ENCODE measurements at places on chromosomes 11 and 22. TPM values are rescaled to one million over a fixed set of nuclear protein-coding genes. Genes with fewer than 3 reads are reported as not detected.
A peak's percentile ranks its signal among the peaks of the same experiment; 100 is the strongest.

GRCh38 chr11:6156628-6157359 is 13.3 kb downstream of the OR52B2 start:
- no peak for DNase-seq

- peak; percentile 40 for DNase-seq
Measured at GRCh38 chr11:118439646-118440045, 3.4 kb downstream of the KMT2A start.

GRCh38 chr11:99063331-99063730 is 42.6 kb downstream of the CNTN5 start:
- no peak for DNase-seq

GRCh38 chr11:94272738-94273313 is 31.6 kb upstream of the IZUMO1R start:
- no peak for DNase-seq

DNA sequence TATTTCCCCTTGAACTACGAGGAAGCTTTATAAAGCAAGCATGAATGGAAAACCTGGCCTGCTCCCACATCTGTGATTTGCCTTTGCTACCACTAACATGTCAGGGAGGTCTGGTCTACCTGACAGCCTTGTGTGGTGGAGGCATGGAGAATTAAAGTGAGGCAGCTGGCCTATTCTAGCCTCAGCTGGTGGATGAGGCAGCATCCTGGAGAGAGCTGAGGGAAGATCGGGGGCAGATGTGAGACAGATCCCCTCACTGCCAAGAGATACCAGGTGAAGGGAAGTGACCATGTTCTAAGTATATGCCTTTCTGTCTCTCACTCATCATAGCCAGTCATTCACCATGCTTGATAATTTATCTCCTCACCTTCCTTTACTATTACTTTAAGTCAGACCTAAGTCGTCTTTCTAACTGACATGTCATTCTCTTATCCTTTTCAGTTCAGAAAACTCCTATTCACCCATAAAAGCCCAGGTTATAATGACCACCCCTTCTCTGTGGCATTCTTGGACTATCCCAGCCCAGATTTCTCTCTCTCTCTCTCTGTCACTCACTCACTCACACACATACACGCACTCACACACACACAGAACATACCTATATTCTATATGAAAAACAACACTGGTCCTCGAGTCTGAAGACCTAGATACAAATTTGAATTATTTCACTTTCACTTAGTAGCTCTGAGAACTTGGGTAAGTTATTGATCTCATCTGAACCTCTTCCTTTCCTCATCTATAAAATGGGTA is 90.7 kb downstream of the CSNK2A3 start:
- DNase-seq: no peak

GRCh38 chr11:46075168-46075567 is 46.1 kb downstream of the PHF21A start:
- no peak for DNase-seq

UPK3A gene
- not detected for total RNA-seq

GAB2 gene
- 7.9 TPM for total RNA-seq

DNAJB7 gene
- not detected for total RNA-seq

Measured in CD8-positive, alpha-beta T cell (primary cell).